ENCODE measurements at places on chromosomes 5 and 9.

DNA sequence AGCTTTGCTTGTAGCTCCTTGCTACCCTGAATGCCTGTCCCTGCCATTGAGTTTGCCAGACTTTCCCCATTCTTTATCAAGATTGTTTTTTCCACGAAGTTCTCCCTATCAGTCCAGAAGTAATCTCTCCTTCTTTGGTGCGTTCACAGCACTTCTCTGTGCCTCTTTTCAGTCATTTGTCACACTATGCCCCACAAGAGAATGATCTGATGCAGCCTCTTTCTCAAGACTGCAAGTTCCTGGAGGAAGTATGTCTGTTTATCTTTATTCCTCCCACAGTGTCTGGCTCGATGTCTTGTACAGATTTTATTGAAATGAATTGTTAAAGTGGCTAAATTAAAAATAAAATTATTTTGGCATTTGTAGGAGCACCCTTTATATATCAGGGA is 99.3 kb downstream of the CCDC192 start:
- no peak for DNase-seq

DNA sequence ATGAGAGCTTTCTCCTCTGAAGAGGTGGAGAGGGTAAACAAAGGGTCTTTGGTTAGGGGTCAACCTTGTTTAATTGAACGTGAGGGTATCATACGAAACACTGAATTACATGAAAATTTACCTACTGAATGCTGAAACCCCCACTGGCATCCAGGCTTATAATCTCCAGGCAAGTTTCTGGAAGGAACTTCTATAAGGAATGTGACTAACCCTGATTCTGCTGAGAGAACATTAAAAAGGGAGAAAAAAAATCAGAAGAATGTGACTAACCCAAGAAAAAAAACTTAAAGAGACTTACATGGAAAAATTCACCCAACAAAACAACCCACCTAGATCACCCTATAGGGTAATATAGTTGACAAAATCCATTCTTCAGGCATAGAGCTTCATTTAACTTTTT is 55.5 kb downstream of the APC start:
- no peak for DNase-seq

- no peak for DNase-seq
Observed at GRCh38 chr5:56985936-56986625, 34.2 kb upstream of the MIER3 start.

DNA sequence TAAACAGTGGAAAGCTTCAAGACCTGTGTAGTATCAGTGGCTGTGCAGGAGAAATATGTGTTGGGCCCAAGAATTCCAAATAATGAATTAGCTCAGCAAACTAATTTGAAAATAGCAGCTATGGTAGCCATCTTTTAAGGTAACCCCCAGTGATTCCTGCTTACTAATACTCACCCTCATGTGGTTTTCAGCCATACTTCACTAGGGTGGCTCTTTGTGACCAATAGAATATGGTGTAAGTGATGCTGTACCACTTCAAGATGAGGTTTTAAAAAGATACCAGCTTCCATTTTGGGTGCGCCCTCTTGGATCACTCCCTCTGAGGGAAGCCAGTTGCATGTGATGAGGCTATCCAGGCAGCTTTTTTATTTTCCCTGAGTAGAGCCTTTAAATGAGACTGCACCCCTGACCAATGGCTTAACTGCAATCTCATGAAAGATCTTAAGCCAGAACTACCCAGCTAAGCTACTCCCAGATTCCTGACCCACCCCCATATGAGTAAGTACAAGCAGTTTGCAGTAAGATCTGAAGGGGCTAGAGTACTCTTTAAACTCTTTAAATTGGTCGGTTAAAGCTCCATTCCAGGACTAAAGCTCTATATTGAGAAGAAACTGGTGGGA is 58.3 kb downstream of the UHRF2 start:
- DNase-seq, result no peak

DNA sequence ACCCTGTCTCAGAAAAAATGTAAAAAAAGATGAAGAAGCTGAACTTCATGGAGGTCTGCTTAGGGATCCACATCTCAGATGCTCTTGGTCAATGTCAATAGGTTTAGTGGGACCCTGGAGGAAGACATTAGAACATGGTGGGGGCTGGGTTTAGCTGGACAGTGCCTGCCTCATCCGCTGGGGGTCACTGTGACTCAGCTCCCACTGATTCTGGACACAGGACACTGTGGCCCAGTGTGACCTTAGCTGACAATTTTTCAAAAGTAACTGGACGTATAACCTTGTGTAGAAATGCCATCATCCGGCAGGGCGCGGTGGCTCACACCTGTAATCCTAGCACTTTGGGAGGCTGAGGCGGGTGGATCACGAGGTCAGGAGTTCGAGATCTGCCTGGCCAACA is 7.3 kb upstream of the HNRNPAB start:
- DNase-seq, result no peak

- DNase-seq, result no peak
Observed at GRCh38 chr9:12091865-12092527, 601.2 kb upstream of the TYRP1 start.

DNA sequence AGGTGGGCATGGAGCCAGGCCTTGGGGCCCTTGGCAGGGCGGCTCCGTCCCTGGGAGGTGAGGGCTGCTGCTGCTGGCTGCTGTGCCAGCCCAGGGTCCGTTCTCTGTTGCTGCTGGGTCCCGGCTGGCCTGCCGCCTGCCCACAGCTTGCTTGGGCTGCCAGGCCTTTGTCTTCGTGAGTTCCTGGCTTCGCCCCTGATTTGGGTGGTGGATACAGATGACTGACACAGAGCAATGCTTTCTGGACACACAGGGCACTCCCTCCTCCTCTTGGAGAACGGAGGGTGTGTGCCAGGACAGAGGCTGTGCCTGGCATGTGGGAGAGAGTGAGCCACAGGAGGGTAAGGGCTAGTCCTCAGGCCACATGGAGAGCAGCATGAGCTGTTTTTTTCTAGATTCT is 166.1 kb downstream of the MACROH2A1 start:
- no peak for DNase-seq

GRCh38 chr5:180648658-180649296 is 623 bp downstream of the FLT4 start:
- no peak for DNase-seq

GRCh38 chr5:163473635-163474243 is 13.3 kb downstream of the HMMR start:
- DNase-seq, result no peak

GRCh38 chr5:43993634-43994351 is 390.8 kb downstream of the NNT start:
- no peak for DNase-seq

DNA sequence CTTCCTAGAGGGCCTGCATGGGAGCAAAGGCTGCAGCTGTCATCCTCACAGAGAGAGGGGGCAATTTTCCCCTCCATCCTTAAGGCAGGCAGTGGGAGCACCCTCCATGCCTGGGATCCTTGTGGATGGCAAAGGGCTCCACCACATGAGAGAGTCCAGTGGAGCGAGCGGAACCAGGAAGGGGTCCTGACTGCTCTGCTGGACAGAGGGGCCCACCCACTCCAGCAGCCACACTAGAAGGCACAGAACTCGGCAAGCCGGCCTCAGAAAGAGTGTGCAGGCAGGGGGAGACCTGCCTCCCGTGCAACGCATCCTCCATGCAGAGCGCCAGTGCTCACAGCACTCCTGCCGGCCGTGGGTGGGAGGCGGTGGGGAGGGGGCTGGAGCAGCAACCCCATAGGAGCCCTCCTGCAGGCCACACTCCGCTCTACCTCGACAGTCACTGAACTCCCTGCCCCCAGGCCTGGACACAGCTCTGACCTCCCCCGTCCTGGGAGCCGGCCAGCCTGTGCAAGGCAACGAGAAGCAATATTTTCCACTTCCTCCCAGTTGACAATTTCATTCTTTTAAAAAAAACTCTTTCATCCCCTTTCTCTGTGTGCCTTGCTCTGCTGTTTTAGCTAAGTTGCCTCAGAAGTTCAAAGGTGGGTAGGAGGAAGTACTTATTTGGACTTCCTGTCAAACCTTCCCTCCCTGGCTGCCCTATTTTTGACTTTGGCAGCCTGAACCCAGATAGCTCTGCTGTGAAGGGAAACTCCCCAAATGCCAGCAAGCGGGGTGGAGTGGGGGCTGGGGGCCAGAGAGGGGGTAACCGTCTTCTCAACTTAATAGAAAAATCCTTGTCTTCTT is 5.3 kb upstream of the LCP2 start:
- DNase-seq, result peak; percentile 60

GRCh38 chr5:127275641-127276193 is 14.9 kb upstream of the MEGF10 start:
- no peak for DNase-seq

GRCh38 chr5:14506140-14506538 is 75.5 kb upstream of the OTULINL start:
- DNase-seq, result no peak

DNA sequence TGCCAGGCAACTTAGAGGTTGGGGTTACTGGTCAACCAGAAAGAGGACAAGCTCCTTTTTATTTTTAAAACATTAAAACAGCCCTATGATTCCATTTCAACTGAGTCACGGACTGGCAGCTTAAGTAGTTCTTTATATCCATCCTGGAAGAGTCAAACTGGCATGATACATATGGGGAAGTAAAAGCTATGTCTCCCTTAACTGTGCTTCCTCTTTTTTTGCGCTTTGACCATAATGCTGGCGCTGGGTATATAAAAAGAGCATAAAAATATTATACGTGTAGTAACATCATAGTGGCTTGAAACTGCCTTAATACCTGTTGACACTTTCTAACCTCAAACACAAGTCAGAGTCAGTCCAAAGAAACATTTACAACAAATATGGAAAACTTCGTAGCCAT is 274.4 kb downstream of the CSNK1G3 start:
- DNase-seq, result no peak

DNA sequence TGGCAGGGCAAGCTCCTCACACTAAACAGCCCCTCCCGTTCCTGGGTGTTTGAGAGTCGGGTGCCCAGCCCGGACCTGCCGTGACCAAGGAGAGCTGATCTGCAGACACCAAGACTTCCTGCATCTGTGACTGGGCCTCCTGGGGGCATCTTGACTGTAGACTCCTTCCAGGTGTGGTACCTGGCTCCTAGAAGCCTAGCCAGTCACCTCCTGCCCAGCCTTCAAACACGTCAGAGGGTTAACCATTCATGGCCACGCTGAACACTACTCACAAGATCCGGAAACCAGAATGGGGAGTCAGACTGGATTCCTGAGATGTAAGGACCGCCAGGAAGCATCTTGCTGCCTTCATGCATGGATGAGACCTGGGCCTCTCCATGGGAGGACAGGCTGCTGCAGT is 3.7 kb upstream of the LCN2 start:
- DNase-seq, result no peak

GRCh38 chr5:73777192-73777591 is 151.2 kb downstream of the ARHGEF28 start:
- no peak for DNase-seq

DNA sequence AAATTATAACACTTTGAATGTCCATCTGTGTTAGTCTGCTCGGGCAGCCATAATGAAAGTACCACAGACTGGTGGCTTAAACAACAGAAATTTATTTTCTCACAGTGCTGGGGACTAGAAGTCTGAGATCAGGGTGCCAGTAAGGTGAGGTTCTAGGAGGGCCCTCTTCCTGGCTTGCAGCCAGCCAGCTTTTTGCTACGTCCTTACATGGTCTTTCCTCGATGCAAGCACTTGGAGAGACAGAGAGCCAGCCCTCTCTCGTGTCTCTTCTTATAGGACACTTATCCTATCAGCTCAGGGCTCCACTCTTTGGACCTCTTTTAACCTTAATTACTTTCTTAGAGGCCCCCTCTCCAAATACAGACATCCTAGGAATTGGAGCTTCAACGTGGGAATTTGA is 351.8 kb downstream of the SPOCK1 start:
- no peak for DNase-seq

DNA sequence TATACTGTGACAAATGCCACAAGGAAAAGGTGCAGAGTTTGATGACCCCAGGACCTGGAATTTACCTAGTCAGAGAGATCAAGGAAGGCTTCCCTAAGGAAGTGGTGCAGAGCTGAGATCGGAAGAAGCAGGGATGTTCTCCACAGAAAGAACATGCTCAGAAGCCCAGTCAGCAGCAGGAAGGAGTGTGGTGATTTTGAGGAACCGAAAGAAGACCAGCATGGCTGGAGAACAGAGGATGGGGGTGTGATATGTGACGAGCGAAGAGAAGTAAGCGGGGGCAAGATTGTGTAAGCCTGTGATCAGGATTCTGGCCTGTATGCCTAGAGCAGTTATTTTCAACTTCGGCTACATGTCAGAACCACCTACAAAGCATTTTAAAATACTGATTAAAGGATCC is 18.7 kb upstream of the PIK3R1 start:
- no peak for DNase-seq

DNA sequence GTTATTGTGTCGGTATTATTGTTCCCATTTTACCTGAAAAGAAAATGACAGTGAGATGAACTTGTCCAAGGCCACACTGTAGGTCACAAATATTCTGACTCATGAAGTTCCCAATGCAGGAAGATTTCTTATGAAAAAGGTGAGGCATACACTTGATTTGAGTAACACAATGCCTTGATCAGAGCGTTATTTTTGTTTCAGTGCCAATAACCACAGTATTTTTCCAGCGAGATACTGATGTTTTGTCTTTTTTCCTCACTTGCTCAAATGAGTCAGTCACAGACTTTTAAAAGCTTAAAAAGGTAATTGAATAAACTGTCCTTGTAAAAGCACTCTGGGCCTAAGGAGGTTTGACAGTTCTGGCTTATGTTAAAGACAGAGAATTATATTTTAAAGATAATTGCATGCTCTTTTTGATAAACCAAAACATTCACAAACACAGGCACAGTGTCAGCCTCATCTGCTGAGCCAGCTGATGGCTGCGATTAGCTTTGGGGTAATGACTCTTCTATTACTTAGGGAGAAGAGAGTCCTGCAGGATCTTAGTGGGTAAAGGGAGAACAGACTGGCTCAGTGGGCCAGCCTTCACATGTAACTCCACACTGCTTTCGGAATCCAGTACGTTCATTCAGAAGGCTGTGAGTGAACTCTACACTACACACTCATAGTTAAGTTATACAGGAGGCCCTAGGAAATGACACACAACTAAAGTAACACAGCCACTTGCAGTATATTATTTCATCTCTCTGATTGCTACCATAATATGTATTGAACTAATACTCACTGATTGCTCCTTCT is 165.5 kb upstream of the CD180 start:
- no peak for DNase-seq

DNA sequence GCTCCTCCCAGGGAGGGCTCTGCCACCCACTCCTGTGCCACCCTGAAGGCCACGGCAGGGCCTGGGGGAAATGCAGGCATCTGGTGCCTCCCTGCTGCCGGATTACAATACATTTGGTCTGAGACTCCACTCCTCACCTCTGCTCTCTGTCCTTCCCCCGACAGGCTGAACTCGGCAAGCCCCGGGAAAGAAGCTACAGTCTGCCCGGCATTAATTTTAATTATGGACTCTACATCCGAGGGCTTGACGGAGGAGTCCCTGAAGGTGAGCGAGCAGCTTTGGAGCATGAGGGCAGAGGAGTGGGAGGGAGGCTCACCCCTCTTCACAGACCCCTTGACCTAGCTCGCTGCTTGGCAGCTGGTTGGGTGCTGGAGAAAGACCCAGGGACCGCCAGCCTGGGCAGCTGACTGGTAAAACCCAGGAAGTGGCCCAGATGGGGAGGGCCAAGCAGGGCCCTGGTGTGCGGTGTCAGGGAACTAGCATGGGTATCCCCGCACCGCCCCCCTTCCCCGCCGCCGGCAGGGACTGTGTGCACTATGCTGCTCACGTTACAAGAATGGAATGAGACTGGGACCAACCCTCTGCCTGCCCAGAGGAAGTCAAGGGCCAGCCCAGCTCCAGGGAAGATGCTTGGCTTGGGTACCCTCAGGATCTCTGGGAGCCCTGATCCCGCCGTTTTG is 83.7 kb upstream of the BARHL1 start:
- no peak for DNase-seq

All from stimulated activated CD4-positive, alpha-beta T cell treated with anti-CD3 and anti-CD28 coated beads, Interleukin-15, amount 100 ng/mL, for 1 hour (primary cell).